Cortex of kidney (tissue), 1 donor: ENCODE measurements at places on chromosomes 3 and 15.

DNA sequence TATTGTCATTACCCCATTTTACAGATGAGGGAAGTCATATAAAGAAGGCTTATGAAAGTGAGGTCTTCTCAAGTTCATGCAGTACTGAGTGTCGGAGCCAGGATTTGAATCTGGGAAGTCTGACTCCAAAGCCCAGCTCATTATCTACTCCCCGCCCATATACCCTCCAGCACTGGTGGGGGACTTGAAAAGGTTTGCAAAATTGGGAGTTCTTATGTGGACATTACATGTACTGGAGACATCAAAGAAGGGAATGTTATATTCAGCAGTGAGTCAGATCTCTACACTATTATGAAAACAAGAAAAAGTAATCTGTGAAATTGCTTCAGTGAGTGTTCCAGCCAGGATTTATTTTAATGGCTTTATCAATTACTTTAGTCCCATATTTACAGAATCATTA, 185.2 kb upstream of the CADPS start:
- no peak for DNase-seq

GRCh38 chr3:97816811-97817210, 5.0 kb upstream of the CRYBG3 start:
- no peak for DNase-seq

- DNase-seq: no peak
These were observed 17.7 kb downstream of the MYNN start for GRCh38 chr3:169790687-169791429.

DNA sequence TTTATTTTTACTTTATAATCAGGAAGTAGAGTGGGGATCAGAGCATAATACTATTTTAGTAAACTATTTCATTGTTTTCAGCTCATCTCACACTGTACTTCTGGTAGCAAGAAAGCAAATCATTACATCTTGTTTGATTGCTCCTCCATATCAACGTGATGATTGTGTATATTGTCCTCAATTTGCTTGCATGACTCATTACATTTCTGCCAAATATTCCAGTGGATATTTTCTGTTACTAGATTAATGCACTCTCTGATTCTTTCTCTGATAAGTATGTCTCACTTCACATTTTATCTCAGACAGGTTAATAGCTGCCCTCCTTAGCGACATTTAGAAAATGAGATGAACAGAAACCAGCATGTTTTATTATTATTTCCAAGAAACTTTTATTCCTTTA, 1145.3 kb downstream of the OTOL1 start:
- no peak for DNase-seq

DNA sequence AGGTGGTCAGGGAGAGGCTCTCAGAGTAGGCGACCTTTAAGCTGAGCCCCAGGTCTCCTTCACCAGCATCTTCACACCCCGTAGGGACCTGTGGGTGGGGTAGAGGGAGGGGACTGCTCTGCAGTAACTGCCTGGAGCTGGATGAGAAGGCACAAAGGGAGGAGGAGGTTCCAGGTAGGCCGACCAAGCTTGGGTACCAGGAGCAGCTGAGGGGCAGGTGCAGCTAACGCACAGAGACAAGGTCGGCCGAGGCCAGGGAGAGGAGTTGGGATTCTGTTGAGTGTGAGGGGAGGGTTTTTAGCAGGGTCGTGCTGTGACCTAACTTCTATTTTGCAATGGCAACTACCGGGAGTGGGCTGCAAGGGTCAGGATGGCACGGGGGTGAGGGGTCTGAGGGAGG, 5.9 kb upstream of the GRIP2 start:
- no peak for DNase-seq

DNA sequence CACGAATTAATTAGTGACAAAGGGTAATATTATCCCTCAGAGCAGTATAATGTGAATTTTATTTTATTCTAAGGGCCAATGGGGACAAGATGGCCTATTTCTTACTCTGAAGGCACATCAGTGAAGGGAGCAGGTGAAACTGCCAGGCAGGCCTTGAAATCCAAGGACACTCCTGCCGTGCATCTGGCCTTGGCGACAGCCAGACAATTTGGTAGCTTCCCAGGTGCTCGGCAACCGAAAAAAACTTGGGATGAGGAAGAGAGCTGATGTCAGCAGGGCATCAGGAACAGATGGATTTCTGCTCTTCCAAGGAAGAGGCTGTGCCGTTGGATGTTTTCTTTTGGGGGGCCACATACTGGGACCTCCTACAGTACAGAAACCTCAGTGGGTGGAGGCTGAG, 83.2 kb upstream of the ADAMTSL3 start:
- no peak for DNase-seq

DNA sequence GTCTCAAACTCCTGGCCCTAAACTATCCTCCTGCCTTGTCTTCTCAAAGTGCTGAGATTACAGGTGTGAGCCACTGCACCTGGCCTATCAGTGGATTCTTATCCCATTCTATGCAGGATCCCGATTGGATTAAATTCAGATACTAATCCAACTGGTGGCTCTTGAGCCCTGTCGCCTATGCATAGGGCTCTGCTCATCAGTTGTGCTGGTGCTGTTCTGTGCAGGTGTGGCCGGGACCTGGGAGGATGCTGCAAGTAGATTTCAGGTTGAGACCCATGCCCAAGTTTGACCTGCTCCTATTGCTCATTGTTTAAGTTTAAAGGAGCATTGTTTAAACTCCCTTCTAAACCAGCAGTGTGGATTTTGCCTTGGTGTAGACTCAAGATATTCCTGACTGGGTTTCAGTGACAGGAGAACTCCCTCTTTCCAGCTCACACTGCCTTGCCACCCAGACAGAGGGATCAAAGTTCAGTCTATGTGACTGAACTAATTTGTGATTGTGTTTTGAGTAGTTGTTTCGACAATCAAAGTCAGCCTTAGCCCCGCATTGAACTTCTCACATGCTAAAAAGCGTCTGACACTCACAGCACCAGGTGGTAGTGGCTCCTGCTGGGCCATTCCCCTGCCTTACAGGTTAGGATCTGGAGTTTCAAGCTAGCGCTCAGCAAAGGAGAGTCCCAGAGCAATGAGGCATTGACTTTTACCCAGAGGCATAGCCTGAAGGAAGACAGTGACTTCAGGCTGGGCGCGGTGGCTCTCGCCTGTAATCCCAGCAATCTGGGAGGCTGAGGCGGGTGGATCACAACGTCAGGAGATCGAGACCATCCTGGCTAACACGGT, 45.0 kb upstream of the PIK3CB start:
- no peak for DNase-seq

DNA sequence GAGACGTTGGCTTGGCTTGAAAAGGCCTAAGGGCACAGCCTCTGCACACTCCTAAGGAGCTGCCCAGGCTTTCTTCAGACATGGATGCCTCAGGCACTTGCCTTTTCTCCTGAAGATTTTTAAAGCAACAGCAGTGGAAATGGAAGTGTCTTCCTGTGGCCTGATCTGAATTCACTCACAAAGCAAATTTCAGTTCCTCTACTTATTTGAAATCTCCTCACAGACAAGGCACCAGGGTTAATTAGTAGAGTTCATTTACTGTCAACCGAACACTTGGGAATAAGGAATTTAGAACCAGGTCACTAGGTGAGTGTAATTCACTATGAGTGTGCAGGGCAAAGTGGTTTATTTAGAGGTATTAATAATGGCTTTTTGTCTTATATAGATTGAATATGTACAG, 27.2 kb upstream of the DAZL start:
- DNase-seq: no peak

DNA sequence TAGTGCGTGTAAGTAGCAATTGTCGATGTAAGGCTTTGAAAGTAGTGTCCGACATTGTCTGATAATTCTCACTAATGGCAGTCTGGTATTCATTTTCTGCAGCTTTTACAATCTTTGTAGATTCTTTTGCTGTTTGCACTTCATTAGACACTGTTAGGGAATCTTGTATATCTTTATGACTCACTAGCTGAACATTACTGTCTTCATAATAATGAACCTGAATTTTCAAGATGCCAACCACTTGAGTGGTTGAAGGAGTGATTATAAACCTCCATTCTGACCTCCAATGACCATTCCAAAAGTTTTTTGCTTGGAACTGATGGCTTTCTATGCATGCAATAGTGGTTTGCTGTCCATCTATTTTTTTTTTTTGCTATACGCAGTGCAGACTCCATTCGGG, 76.4 kb upstream of the MFGE8 start:
- no peak for DNase-seq

- no peak for DNase-seq
These were observed 173.9 kb upstream of the ICE2 start for GRCh38 chr15:60652870-60653269.

DNA sequence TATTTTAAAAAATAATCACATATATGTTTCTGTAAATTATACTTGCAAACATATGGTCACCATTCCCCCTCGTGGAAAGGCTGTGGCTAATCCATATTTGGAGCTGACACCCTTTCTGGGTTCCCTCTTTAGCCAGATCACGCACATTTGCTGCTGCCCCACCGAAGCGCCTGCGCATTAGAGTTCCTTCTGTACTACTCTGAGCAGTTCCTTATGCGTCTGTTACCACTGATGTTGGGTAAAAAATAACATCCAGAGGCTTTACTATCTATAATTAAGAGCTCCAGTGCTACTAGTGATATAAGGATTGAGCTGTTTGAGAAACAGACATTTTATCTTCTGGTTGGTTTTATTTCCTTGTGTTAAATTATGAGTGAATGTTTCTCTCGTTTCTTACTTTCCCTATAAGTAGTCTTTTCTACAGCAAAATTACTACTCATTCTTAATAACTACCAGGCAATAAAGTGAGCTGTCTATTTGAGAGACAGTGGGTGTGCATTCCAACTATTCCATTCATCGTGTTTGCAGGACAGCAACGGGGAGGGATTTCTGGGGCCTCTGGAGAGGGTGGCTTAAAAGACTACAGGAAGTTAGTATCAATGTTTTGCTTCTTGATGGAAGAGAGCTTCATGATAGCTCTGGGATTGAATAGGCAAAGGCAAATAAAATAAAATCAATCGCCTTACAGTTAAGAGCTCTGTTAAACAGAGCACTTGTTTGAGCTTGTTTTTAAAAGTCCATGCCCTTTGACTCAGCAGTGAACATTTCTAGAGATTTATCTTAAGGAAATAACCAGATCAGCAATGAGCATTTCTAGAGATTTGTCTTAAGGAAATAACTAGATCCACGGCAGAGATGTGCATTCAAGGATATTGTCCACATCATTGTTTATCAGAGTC, 245.2 kb downstream of the CD47 start:
- no peak for DNase-seq

DNA sequence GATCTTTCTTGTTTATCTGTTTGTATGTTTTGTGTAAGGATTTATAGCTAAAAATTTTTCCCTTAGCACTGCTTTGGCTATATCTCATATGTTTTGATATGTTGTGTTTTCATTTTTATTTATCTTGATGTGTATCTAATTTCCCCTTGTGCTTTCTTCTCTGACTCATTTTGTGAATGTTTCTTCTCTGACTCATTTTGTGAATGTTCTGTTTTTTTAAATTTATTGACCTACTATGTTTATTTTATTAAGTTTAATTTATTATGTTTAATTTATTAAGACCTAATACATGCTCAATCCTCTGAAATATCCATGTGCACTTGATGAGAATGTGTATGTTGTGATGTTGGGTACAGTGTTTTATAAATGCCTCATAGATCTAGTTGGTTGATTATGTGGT, 793.5 kb upstream of the CADM2 start:
- DNase-seq: no peak

DNA sequence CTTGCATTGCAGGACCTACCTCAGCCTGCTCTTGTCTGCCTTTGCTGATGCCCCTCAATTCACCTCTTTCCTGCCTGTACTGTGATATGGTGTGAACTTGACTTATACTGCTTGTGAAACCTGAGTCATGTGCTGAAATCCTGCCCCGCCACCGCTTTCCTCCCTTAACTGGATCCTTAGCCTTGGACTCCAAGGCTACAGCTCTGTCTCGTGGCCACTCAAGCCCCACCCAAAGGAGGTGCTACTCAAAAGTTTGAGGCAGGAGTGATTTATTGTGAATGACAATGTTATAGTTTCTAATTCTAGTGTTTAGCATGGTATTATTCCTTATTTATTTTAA, 56.1 kb downstream of the MYZAP start:
- DNase-seq: no peak

- no peak for DNase-seq
These were observed 62.2 kb downstream of the PYDC2 start for GRCh38 chr3:191523148-191523547.

DNA sequence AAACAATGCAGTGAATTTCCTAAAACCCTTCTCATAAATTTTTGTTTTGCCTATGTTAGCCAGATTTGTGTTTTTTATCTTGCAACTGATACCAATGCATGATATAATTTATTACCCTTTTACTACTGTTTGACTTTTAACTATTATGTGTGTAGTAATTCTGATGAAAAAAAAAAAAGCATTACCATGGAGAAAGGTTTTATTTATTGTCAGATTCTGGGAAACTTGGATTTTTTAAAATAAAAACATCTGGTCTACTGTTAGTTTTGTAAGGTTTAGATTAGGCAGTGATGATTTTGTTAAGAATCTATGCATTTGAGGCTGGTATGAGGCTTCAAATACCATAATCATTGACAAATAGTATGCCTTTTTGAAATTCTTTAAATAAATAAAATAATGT, 470.4 kb upstream of the ROBO1 start:
- no peak for DNase-seq

DNA sequence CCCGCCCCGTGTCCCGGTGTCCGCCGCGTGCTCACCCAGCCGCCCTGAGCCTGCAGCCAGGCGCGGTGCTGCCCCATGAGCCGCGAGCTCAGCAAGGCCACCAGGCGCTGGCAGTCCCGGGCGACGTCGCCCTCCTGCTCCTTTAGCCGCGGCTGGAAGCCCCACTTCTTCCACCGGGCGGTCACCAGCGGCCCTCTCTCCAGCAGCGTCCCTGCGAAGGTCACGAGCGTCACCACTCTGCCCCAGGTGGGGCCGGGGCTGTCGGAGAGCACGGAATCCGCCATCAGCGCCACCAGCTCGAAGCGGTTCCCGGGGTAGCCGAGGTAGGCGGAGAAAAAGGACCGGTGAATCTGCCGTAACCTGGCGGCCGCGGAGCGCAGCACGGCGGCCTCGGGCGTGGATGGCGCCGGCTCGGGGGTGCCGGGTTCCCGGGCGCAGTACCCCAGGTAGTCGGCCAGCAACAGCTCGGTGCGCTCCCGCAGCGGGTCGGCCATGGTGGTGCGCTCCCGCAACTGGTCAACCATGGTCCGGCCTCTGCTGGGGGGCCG, 298 bp downstream of the BCL2L10 start:
- no peak for DNase-seq

DNA sequence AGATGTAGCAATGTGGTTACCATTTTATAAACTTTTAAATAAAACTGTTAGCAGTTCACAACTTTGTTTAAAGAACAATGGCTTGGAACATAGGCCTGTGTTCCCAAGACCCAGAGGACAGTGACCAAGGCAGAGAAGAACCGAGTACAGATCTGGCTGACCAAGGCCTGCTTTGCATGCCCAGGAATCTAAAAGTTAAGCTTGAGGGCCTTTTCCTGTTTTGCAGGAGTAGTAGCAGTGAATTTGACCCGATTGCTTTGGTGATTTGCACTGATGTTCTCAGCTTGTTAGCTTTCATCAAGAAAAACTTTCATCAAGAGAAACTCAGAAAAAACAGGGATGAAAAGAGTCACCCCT, 9.9 kb downstream of the FILIP1L start:
- no peak for DNase-seq

GRCh38 chr3:50545781-50546180, 21.8 kb downstream of the C3orf18 start:
- no peak for DNase-seq

GRCh38 chr3:138493804-138494606, 59.6 kb downstream of the ESYT3 start:
- no peak for DNase-seq
